ENCODE measurements at places on chromosomes 1 and 21.

- DNase-seq: no peak
Measured at GRCh38 chr1:69613414-69613813, 45.7 kb downstream of the LRRC7 start.

- DNase-seq: no peak
Measured at GRCh38 chr1:181314959-181315358, 168.4 kb upstream of the CACNA1E start.

DNA sequence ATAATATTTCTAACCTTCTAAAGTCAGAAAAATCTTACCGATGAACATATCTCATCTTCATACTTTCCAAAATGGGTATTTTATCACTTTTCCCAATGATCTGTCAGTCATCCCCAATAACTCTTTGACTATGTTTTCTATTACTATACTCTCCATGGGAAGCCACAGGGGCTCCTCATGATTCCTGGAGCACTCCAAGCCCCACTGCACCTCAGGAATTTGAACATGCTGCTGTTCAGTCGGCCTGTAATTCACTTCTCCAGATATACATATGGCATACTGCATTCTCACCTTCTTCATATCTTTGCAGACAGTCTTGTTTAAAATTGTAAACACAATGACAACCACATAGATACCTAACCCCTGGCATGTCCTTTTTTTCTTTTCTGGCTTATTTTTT is 333.0 kb downstream of the BRINP3 start:
- no peak for DNase-seq

DNA sequence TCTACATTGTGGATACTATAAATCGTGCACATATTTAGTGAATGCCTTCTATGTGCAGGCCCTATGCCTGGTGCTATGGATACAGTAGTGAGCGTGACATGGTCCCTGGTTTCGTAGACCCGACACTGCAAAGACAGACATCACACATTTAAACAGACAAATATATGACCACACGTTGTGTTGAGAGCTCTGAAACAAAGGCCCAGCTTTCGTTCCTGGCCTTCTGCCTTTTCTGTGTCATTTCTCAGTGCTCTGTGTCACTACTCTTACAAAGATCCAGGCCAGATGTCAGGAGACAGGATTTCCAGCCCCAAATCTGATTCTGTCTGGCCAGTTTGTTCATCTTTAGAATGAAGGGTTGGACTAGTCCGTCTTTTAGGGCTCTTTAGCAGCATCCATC is 19.3 kb upstream of the TRABD2B start:
- no peak for DNase-seq

DNA sequence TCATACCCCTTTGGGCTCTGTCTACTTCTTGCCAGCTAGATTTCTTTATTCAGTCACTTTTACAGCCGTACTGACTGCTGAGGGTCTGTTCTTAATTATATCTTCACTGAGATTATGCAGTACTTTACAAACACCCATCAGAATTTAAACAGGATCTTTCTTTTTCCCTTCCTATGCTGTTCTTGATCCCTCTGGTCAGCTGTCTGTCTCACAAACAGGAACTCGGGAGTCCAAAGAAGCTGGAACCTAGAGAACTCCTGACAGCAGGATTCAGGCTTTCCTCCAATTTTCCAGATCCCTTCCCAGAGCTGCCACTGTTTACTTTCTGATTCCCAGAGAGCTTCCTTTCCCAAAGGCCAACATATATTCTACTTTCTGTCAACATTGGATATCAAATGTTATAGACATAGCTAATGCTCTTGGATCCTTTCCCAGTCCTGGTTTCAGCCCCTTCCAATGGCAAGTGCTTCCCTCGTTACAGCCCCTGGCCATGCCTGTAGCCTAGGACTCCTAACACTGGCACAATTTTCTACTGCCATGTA is 59.5 kb downstream of the ATP2B4 start:
- no peak for DNase-seq

DNA sequence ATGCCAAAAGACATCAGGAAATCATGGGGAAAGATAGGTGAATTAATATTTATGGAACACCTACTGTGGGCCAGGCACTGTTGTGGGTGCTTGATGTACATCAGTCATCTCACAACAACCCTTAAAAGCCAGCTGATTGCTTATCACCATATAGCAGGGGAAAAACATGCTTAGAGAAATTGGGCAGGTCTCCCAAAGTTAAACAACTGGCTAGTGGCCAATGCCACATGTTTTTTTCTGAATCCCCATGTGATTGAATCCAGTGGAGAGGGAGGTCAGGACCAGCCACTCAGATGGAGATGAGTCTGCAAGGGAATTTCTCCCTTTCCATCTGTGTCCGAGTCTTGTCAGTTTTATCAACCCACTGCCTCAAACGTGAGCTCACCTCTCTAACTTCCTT is 33.5 kb downstream of the UTP25 start:
- no peak for DNase-seq

DNA sequence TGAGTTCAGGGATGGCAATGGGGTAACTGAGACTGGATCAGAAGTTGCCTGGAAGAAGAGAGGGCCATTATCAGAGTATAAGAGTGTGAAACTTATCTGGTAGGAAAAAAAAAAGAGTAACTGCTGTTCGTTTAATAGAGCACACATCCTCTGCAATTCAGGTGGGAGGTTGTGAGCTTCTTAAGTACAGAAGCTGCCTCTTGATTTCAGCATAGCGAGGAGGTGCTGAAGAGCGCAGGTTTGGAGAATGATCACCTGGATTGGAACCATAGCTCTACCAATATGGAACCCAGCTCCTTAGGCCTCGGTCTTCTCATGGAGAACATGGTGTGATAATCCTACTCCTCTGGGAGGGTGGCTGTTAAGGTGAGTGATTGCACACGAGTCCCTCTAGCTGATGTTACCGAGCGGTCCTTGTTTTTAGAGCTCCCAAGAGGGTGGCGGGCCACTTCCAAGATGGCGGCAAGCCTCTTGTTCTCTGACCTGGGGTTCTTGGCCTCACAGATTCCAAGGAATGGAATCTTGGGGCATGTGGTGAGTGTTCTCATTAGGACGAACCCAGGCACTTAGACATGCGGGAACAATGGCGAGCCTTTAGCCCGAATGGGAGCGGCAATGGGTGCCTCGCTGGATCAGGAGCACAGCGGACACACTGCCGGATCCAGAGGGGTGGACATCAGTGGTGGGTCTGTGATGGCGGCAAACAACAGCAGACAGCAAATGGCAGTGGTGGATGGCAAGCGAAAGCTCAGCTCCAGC is 3.3 kb upstream of the MX1 start:
- DNase-seq: no peak

Measured in nucleus accumbens (tissue), 56 donors.